CD4-positive, CD25-positive, alpha-beta regulatory T cell (primary cell): ENCODE measurements at places on chromosomes 3 and 15. TPM values are rescaled to one million over a fixed set of nuclear protein-coding genes. Genes with fewer than 3 reads are reported as not detected.

ATP2B2 gene
- polyA plus RNA-seq = not detected

PLA1A gene
- 0.18 TPM for polyA plus RNA-seq

LIPC gene
- polyA plus RNA-seq = 1.7 TPM

ZNF662 gene
- 0.78 TPM for polyA plus RNA-seq

INKA1 gene
- 0.62 TPM for polyA plus RNA-seq

TGM5 gene
- not detected for polyA plus RNA-seq

SLC38A3 gene
- polyA plus RNA-seq = not detected
